ENCODE measurements at places on chromosomes 2 and 18.

DNA sequence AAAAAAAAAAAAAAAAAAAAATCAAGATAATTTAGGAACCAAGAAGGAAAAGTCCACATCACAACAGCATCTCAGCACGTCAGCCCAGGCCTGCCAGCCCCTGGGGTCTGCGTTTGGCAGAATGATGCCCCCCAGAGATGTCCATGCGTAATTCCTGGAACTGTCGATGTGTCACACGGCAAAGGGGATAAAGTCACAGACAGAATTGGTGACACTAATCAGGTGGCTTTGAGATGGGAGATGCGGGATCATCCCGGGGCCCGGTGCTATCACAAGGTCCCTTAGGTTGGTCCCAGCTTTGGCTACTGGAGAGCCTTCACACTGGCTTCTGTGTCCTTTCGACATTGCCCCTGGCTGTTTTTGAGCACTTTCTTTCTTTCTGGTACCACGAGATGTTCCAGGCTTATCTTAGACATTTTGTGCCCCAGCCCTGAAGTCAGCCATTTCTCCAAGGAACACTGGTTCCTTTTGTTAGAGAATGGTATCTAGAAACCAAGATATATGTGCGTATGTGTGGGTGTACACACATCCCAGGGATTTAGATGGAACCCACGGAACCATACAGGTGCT is 20.7 kb downstream of the RAMP1 start:
- no peak for DNase-seq

DNA sequence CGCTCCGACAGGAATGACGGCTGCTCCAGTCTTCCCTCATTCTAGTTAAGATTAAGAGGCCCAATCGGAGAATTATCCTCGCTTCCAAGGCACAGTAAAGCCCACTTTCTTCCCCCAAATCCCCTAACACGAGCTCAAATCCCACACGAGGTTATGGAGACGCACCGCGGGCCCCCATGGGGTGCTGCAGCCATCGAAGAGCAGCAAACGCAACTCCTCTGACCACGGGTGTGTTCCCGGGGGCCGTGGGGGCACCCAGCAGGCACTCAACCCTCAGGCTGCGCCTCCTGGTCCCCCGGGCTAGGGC is 446 bp downstream of the COPS9 start:
- DNase-seq, result no peak

- no peak for DNase-seq
Measured at GRCh38 chr2:170157025-170157684, 20.8 kb upstream of the MYO3B start.

- DNase-seq, result peak; percentile 28
Measured at GRCh38 chr18:10291568-10291981, 162.9 kb upstream of the APCDD1 start.

DNA sequence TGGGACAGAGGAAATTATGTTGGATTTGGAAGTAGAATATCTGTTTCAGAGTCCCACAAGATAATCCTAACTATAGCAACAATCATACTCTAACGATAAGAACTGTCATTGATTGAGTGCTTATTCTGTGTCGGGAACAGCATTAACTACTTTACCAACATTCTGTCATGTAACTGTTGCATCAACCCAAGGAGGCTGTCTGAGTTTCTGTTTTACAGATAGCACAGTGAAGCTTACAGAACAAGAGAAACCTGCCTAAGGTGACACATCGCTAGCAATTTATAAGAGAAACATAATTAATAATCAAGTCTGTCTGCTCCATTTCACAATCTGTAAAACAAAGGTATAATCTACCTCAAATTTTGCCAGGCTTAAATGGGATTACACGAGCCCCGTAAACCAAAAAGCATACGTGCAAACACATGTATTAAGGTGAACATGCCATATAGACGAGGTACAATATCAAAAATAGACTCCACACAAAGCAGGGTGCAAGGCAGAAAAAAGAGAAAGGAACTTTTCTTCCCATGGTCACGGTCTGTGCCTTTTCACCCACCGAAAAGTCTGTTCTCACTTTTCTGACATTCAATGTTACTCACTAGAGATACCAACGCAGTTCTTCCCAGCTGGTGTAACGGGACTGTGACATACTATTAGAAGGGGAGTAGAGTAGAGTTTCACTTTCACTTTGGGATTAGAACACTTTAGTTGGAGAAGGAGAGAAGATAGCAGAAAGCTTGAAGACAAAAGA is 37.2 kb upstream of the SLC8A1 start:
- no peak for DNase-seq

GRCh38 chr2:27990030-27990590 is 99.6 kb downstream of the BABAM2 start:
- DNase-seq, result no peak

All from body of pancreas (tissue), 4 donors.